ENCODE measurements at places on chromosomes 16 and 17. TPM values are rescaled to one million over a fixed set of nuclear protein-coding genes. Genes with fewer than 3 reads are reported as not detected.

Gene GRIN2C
- 0.06 TPM for polyA plus RNA-seq

Gene SLC6A2
- polyA plus RNA-seq = not detected

Gene ORC6
- 2.5 TPM for polyA plus RNA-seq

Gene WDR90
- 5.6 TPM for polyA plus RNA-seq

Gene SSTR5
- 0.13 TPM for polyA plus RNA-seq

Gene MAPT
- 43.9 TPM for polyA plus RNA-seq

Gene KRT31
- polyA plus RNA-seq = 0.18 TPM

Gene PYY
- polyA plus RNA-seq = not detected

Gene SEZ6L2
- polyA plus RNA-seq = 0.05 TPM

Gene GAS2L2
- 0.19 TPM for polyA plus RNA-seq

Gene C17orf113
- 0.08 TPM for polyA plus RNA-seq

Gene CCDC200
- 0.38 TPM for polyA plus RNA-seq

GRCh38 chr16:3443108-3444031 lies at the start of the genes NAA60 and ZNF597:
Gene NAA60, plus strand, starts transcription at chr16:3443680. Its CDS starts 32,548 bp downstream, at chr16:3476228.
Gene ZNF597, minus strand, starts transcription at chr16:3443504. Its CDS starts 351 bp downstream, at chr16:3443153.
- DNase-seq = peak; percentile 75

DNA sequence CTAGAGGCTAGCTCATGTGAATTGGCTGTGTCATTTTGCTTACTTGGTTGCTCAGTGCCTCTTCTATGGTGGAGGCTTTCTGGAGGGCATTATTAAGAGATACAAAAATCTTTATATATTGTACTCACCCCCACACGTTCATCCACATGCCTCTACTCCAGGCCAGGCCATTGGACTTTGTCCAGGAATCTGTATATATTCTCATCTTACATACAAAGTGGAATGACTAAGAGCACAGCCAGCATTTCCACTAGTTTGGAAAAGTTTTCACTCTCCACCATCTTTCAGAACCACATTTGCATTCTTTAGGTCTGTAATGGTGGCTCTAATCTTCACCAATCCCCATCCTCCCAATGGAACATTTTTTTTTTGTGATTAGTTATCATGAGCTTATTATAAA lies 4.8 kb upstream of the GLG1 start:
- DNase-seq = no peak

DNA sequence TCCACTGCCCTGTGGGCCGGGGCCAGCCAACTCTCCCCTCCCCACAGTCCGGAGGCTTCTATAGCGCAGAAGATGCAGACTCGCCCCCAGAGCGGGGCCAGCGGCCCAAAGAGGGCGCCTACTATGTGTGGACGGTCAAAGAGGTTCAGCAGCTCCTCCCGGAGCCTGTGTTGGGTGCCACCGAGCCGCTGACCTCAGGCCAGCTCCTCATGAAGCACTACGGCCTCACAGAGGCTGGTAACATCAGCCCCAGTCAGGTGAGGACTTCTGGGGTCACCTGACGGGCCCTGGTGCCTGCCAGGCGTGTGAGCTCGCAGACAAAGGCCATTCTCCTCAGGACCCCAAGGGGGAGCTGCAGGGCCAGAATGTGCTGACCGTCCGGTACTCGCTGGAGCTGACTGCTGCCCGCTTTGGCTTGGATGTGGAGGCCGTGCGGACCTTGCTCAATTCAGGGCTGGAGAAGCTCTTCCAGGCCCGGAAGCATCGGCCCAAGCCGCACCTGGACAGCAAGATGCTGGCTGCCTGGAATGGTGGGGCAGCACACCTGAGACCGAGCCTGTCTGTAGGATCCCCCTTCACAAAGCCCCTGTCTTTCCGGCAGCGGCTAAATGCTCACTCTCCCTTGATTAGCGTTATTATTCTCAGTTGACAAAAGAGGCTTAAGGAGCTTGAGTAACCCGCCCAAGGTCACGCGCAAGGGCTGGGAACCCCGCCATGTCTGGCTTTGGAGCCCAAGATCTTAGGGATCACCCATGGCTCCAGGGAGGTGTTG lies 3.9 kb downstream of the SPATA20 start:
- peak; percentile 86 for DNase-seq

GRCh38 chr16:76204249-76204648 lies 73.0 kb upstream of the CNTNAP4 start:
- DNase-seq = no peak

- no peak for DNase-seq
These were observed 95.6 kb downstream of the STXBP4 start for GRCh38 chr17:55063885-55064874.

DNA sequence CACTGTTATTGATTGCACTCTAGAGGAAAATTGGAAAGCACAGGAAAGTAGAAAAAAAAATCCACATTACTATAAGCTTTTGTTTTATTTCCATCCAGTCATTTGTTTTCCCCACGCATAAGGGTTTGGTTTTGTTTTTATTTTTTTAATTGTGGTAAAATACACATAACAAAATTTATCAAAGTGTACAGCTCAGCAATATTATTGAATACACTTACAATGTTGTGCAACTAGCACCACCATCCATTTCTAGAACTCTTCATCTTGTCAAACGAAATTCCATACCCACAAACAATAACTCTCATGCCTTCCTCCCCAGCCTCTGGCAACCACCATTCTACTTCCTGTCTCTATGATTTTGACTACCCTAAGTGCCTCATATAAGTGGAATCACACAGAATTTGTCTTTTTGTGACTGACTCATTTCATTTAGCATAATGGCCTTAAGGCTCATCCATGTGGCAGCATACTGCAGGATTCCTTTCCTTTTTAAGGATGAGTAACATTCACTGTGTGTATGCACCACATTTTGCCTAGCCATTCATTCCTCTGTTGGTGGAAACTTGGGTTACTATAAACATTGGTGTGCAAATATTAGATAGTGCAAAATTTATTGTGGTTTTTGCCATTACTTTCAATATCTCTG lies 11.1 kb downstream of the SPPL2C start:
- no peak for DNase-seq

- no peak for DNase-seq
These were observed 7.4 kb upstream of the GOSR2 start for GRCh38 chr17:46915596-46915995.

GRCh38 chr17:80961541-80962330 lies 29.9 kb upstream of the CHMP6 start:
- DNase-seq = no peak

DNA sequence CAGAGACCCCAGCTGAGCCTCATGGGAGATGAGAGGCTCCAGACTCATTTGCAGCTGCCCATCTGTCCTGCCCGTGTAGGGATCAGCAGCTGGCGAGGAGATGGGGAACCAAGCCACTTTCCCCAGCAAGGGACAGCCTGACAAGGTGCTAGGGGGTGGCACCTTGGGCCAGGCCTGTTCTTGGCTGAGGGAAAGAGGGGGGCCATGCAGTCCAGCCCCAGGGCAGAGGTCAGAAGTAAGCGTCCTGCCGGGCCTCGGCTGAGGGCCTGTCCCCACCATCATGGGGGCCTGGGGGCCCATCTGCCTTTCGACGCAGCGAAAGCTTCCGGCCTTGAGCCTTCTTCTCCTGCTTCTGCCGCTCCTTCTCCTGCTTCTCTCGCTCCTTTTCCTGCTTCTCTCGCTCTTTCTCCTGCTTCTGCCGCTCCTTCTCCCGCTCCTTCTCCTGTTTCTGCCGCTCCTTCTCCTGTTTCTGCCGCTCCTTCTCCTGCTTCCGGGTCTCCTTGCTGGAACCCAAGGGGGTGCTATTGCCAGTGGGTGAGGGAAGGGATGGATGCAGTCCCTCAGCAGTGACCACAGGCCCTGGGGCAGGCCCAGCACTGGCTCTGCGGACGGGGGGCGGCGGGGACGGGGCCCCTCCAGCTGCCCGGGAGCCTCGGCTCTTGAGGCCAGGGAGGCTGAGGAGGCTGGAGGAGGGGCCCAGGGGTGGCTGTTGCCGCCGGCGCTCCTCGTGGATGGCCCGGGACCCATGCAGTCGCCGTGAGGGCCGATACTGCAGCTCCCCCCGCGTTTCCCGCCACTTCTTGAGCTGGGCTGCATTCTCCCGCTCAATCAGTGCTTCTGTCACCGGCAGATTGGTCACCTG lies 2.8 kb upstream of the CD2BP2 start:
- DNase-seq = no peak

- DNase-seq = peak; percentile 54
These were observed 1.5 kb downstream of the ITGAL start for GRCh38 chr16:30474074-30474452.

GRCh38 chr16:28932339-28933141 lies 769 bp downstream of the CD19 start:
- no peak for DNase-seq

GRCh38 chr17:51869387-51869786 lies 289.1 kb downstream of the CA10 start:
- no peak for DNase-seq

DNA sequence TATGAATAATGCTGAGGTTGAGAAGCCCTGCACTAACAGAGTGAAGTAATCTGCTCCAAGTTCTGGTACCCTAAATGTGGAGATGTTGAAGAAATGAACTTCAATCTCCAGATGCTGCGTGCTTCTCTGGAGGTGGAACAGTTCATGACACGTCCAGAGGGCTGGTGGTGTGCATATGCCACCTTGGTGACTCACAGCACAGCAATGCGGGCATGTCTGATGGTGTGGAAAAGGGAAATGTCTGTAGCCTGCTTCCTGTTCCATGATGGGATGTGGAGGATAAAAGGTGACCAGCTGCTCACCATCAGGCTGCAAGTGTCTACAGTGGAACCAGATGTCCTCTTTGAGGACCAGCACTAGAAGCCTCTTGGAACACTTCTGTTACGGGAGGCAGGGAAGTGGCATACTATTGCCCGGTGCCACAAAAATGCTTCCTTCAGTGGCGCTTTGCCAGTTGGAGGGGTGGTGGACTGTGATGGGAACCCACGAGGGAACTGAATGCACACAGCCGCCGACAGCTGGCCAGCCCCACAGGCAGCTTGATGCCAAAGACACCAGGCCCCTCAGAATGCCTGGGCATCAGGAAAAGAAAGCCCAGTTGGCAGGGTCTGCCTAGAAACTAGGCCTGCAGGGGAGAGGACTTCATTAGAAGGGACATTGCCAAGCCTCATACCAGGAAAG lies 19.9 kb downstream of the SNX11 start:
- DNase-seq = no peak

GRCh38 chr16:6133009-6133557 lies 1035.5 kb upstream of the EEF2KMT start:
- DNase-seq = no peak

DNA sequence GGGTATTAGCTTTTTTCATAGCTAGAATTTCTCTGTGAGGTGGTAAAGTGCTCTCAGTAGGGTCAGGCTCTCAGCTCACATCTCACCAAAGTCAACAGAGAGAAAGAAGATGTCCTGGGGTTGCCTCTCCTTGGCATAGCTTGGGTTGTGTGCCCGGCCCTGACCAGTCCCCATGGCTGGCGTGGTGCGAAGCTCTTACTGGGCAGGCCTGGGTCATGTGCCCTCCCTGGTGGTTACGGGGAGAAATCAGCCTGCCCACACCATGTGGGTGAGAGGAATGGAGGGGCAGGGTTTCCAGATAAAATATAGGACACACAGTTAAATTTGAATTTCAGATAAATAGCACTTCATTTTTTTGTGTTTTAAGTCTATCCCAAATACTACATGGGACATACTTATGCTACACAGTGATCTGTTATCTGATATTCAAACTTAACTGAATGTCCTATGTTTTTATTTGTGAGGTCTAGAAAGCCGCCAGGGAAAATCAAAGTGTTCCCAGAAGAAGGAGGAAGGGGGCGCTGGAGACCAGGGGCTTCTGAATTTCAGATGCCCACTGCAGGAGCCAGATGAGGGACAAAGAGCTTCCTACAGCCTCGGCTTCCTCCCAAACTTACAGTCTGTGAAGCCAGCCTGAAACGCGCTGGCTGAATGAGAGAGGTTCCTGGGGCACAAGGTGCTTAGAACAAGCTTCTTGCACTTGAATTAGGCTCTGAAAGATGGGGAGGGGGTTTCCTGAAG lies 45.4 kb downstream of the NKD1 start:
- DNase-seq = no peak

DNA sequence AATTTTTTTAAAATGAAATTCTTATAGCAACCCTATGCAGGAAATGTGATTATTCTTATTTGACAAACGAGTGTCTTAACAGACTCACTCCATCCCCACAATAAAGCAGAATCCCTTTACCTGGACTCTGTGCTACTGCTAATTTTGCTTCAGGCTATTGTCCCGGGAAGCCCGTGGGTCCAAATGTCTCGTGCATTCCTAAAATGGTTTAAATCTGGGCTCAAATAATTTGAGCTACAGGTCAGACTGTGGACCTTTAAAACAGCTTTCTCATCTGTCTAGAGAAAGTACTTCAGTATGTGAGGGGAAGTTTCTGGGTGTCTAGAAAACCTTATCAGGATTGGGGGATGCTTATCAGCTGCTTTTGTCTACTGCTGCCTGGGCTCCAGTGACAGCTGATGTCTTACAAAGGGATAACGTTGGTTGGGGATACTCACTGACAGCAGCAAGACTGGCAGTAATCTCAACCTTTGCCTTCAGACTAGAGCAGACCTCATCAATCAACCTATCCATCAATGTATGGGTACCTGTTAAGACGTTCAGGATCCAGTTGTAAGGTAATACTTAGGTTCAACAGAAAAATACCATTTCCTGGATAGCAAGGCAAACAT lies 197.9 kb upstream of the CDH11 start:
- DNase-seq = no peak

DNA sequence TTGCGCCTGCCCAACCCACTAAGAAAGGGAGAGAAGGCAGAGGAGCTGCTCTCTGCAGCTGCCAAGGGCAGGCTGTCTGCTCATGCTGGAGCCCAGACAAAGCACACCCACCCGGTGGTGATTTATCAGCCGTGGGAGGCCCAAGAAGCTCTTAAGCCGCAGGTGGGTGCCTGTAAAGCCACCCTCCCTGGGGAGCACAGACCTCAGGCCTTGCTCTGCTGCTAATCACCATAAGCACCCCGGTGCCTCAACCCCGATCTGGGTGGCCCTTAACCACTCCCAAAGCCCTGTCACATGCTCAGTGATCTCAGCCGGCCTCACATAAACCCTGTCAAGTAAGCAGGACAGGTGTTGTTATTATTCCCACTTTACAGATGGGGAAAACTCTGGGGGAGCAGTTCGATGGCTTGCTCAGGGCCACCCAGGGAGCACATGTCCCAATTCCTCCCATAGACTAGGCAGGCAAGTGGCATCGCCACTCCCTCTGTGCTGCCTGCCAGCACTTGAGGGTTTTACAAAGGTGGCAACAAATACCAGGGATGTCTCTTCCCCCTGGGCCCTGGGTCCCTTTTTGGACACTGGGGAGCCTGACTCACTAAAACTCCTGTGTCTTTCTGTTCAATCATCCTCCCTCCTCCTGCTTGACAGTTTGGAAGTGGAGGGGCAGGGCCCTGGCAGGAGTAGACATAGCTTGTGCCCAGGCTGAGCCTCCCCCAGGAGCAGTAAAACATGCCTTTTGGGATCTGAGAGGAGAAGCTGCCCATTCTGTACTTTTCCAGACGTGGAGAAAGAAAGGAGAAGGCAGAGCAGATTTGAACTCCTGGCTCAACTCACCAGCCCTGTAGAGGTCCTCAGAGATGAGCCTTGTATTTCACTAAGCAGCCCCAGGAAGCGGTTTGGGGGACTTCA lies 299.3 kb downstream of the SOX9 start:
- DNase-seq = no peak

- no peak for DNase-seq
These were observed 55.3 kb downstream of the WDR59 start for GRCh38 chr16:74929636-74930035.

- no peak for DNase-seq
These were observed 11.6 kb upstream of the METRNL start for GRCh38 chr17:83067718-83068261.

Data from psoas muscle (tissue), 8 donors.